ENCODE measurements at places on chromosomes 7 and 10. TPM values are rescaled to one million over a fixed set of nuclear protein-coding genes. Genes with fewer than 3 reads are reported as not detected.

The PAPSS2 gene
- total RNA-seq = 7.5 TPM

The ANKRD2 gene
- not detected for total RNA-seq

The MKX gene
- total RNA-seq = 0.31 TPM

The SCIN gene
- 0.47 TPM for total RNA-seq

The SYCE1 gene
- total RNA-seq = not detected

DNA sequence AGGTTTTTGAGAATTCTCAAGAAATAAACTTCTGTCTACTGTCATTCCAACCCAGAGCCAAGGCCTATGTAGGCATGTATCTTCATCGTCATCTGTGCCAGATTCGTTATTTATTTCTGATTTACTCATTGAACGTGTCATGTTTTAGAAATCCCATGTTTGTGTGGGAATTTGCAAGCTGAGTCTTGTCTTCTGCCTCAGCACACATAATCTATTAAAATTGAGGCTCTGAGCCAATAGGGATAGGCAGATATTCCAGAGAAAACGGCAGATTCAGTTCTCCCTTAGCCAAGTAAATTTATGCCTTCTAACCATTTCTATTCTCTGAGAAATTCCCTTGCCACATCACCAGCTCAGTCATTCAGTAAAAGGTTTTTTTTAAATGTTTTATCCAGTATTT lies 444.6 kb downstream of the REEP3 start:
- DNase-seq = no peak

- DNase-seq = no peak
These were observed 29.3 kb downstream of the PPP2R2D start for GRCh38 chr10:131930150-131930549.

DNA sequence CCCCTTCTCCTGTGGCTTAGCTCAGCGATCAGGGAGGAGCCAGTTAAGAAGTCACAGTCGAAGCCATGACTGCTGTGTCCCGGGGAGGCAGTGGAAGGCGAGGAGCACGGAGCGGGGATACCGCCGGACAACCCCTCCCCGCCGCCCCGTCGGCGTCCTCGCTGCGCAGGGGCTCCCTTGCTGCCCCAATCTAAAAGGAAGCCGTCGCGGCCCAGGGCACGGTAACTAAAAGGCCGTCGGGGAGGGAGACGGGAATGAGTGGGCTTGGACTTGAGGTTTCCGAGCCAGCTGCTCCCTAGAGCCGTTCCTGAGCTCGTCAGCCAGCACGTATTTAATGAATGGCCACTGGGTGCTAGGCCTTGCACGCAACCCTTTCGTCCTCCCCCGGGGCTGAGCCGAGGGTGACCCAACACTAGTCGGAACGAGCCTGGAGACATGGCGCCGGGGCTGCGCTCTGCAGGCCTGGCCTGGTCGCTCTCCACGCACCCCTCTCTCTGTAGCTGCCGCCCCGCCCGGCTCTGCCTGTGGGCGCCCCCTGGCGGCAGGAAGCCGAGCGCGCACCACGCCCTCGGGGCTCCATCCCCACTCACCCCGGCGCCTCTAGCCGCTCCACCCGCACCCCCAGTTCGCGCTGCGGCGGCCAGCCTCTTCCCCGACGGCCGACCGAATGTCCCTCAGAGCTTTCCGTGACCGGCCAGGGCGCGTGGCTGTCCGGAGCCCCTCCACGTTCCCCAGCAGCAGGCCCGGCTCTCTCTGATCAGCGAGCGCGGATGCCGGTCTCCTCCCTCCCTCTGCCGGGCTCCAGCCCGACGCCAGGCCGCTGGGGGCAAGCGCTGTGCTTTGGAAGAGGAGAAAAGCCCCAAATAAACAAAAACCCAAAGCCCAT lies 29.3 kb upstream of the KCNK18 start:
- DNase-seq = peak; percentile 75

DNA sequence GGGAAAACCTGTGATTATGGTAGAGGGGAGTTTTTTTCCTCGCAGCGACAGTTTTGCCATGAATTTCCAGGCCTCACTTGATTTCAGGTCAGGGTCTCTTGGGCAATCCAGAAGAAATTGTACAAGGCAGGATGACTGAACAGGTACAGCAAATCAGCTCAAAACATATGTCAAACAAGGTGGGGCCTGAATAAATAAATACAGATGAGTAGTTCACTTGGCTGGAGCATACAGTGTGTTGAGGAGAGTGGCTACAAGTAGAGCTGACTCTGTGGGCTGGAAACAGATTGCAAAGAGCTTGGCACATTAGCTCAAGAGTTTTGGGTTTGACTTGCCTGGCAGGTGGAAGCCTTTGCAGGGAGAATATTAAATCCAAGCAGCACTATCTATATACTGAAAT lies 15.0 kb downstream of the GIMAP8 start:
- DNase-seq = no peak

- no peak for DNase-seq
These were observed 26.9 kb upstream of the VWA2 start for GRCh38 chr10:114212153-114212552.

- no peak for DNase-seq
These were observed 280.8 kb upstream of the LRGUK start for GRCh38 chr7:133846203-133846945.

- no peak for DNase-seq
These were observed 25.2 kb downstream of the SMNDC1 start for GRCh38 chr10:110279407-110279986.

DNA sequence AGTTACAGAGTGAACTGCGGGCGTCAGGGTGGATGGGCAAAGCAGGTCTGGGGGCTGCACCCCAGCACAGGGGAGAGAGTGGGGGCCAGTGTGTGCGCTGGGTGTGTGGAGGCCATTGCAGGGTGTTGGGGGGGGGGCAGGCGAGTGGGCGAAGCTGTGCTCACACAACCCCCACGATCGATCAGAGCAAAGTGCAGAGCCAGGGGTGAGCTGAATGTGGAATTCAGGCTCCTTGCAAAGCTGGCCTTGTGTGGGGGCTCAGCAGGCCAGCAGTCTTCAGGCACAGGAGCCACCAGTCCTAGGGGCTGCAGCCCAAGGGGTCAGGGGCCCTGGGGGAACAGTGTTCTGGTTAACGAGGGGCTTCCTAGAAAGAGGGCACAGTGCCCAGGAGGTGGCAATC lies 862 bp upstream of the SHH start:
- no peak for DNase-seq

DNA sequence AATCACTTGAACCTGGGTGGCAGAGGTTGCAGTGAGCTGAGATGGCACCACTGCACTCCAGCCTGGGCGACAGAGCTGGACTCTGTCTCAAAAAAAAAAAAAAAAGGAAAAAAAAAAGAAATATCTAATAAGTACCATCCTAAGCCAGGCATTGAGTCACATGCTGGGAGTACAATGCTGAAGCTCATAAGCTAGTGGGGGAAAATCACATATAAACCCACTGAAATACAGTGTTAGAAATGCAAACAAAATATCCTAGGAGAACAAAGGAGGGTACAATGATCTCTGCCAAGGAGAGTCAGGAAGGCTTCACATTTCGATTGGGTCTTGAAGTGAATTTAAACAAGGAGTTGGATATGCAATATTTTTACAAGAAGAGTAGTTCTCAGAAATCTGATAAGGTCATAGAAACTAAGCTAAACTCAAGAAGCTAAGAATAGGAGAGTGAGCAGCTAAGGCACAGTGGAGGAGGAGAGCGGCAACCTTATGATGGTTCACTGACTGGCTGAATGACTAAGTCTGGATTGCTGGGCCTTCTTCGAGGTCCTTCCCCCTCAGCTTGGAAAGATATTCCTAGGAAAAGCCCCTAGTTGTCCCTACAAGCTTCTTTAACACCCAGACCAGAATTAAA lies 115.5 kb downstream of the PHTF2 start:
- no peak for DNase-seq

GRCh38 chr7:108296911-108297310 lies 159.3 kb downstream of the NRCAM start:
- no peak for DNase-seq

DNA sequence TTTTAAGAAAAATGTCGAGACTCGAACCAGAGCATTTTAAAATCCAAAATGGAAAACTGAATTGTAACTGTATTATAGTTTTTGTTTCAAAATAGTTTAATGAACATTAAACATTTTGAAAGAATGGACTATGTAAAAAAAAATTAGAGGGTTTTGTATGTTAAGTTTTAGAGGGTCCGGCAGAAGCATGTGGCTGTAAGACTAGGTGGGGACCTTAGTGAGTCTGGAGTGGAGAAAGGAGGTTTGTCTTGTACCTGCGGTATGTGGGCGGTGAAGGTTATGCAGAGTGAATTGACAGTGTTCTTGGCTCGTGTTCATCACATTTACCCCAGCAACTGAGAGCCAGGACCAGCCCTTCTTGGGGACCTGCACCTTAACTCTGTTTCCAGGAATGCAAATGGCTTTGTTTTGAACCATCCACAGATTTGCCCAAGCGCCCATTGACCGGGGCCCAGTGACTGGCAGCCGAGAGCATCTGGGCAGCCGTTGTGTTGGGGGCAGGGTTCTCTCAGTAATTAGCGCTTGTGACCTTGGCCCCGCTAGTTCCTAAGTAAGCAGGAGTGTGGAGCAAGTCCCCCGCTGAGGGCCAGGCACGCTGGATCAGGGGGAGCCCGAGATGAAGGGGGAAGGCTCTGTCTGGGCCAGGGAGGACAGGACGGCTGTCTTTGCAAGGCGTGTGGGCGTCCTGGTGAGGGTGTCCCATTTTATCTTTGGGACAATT lies 1.4 kb upstream of the KLF6 start:
- DNase-seq = no peak

DNA sequence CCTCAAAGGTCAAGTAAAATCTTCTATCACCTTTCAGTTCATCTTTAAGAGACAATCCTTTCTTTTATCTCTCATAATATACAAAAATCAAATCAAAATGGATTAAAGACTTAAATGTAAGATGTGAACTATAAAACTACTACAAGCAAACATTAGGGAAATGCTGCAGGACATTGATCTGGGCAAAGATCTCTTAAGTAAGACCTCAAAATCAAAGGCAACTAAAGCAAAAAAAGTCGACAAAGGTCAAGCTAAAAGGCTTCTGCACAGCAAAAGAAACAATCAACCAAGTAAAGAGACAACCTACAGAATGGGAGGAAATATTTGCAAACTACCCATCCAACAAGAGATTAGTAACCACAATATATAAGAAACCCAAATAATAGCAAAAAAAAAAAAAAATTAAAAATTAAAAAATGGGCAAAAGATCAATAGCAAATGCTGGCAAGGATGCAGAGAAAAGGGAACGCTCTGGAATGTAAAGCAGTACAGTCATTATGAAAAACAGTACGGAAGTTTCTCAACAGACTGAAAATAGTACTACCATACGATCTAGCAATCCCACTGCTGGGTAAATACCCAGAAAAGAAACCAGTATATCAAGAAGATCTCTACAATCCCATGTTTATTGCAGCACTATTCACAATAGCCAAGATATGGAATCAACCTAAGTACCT lies 41.7 kb downstream of the TNPO3 start:
- no peak for DNase-seq

GRCh38 chr10:95845411-95845810 lies 62.4 kb upstream of the CC2D2B start:
- DNase-seq = no peak

DNA sequence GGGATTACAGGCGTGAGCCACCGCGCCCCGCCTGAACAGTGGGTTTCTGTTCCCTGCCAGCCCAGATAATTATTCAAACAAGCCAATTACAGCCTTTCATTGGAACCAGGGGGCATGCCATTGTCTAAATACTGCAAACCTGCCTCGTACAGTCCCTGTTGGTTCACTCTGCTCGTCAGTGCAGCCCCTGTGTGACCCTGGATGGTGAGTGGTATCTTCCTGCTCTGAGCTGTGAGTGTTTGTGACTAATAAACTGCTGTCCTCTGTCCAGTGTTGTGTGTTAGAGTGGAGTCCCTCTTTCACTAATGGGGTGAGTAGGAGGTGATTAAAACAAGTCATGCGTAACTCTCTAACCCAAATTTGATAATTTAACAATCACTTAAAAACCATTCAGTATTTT lies 176.5 kb upstream of the FAM3C start:
- no peak for DNase-seq

DNA sequence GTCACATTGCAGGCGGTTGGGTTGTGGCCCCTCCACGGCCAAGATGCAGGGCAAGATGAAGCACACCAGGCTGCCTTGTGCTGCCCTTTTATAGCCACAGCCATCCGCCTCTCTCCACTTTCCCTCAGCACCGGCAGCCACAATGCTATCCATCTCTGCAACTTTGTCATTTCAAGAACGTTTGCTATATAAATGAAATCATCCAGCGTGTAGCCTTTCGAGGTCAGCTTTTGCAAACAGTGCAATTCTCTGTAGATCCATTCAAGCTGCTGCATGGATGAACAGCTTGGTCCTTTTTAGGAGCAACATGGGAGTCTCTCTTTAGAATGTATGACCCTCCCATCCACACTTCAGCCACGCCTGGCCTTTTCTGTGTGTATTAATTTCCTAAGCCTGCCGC lies 6.4 kb upstream of the IL15RA start:
- DNase-seq = no peak

GRCh38 chr10:11638055-11638698 lies 26.7 kb upstream of the USP6NL start:
- no peak for DNase-seq

DNA sequence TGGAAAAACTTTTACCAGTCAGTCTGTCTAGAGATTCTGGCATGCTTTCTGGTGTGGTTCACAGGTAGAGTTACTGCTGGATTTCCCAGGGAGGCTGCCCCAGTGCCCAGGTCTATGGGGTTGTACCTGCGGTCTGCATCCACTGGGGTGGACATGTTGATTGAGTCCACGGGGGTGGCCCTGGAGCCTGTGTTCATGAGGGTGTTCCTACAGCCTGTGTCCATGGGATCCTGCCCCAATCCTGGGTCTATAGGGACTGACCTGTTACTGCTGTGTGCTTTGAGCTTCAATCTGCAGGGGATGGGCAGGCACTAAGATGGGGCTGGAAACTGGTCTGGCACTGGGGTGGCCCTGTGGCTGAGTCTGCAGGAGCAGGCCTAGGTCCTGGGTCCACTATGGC lies 54.5 kb upstream of the PRPS1L1 start:
- no peak for DNase-seq

DNA sequence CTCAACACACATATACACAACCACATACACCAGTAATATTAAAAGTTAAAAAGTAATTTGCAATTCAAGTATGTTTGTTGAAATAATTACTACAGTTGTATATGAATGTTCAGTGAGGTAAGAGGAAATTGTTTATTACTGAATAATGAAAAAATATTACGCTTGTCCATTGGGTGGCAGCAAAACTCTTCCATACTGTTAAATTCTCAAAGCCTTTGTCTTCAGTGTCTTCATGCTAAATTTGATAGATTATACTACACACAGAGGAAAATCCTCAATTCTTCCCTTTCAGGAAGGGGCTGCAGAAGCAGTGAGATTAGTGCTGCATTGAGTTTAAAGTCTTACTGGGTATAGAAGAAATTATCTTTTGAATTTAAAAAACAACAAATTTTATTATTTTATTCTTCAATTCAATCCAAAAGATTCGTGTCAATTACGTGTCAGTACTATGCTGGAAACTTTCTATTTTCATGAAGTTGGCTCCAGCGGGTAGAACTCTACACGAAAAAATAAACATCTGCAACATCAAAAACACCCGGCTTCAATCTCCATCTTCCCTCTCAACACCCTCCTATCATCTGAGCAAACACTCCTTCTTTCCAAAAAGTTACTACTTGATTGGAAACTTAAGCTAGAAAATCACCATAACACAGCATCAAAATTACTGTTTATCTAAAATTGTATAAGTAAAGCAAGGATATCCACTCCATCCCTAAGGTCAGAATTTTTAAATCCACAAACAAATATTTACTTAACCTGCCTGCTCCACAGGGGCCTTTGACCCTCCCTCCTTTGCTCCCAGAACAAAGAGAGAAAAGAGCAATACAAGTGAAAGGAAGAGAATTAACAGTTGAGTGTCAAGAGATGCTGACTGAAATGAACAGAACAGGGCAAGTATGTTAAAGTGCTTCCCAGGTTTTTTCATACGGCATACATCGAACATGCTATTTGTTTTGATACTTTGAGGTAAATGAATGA lies 37.0 kb upstream of the TES start:
- DNase-seq = no peak

GRCh38 chr10:58574058-58574457 lies 61.4 kb downstream of the BICC1 start:
- no peak for DNase-seq

Data from progenitor cell of endocrine pancreas (in vitro differentiated cells).